ENCODE measurements at places on chromosomes 12 and 14.
A peak's percentile ranks its signal among the peaks of the same experiment; 100 is the strongest.

DNA sequence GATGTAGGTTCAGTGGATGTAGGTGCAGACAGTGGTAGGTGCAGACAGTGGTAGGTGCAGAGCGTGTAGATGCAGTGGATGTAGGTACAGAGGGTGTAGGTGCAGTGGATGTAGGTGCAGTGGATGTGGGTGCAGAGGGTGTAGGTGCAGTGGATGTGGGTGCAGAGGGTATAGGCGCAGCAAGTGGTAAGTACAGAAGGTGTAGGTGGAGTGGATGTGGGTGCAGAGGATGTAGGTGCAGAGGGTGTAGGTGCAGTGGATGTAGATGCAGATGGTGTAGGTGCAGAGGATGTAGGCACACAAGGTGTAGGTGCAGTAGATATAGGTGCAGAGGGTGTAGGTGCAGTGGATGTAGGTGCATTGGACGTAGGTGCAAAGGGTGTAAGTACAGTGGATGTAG, 86.0 kb downstream of the HECTD4 start:
- DNase-seq, result no peak

- DNase-seq, result no peak
Observed at GRCh38 chr14:38199739-38200138, 8.0 kb upstream of the SSTR1 start.

DNA sequence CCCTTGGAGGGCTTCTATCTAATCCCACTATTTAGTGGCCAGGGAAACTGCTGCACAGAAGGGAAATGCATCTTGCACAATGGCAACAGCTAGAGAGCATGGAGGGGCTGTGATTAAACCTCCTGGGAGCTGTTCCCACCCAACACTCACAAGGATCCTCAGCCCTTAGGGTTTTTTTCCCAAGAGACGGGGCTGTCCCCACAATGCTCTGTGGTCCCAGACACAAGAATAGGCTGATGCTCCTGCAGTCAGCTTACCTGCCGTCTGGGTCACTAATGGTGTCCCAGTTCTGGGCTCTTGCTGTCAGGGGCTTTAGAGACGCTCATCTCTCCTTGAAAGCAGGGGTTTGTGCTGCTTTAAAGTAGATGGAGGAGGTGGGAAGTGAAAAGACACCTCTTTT, 4.6 kb downstream of the SERPINA1 start:
- DNase-seq, result no peak

DNA sequence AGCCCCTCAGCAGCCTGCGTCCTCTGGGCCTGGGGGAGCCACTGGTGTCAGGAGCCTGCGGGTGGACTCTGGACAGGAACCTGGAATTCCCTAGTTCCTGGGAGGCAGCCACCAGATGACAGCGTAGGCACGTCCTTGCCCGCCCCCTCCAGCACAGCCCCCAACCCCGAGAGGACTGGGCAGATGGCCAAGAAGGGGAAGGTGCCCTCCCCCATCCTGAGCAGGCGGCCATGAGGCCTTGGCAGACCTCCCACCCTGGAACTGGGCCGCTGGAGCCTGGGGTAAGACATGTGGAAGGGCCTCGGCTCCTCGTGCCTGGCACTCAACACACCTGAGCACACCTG, 60.4 kb upstream of the FBRSL1 start:
- DNase-seq, result no peak

DNA sequence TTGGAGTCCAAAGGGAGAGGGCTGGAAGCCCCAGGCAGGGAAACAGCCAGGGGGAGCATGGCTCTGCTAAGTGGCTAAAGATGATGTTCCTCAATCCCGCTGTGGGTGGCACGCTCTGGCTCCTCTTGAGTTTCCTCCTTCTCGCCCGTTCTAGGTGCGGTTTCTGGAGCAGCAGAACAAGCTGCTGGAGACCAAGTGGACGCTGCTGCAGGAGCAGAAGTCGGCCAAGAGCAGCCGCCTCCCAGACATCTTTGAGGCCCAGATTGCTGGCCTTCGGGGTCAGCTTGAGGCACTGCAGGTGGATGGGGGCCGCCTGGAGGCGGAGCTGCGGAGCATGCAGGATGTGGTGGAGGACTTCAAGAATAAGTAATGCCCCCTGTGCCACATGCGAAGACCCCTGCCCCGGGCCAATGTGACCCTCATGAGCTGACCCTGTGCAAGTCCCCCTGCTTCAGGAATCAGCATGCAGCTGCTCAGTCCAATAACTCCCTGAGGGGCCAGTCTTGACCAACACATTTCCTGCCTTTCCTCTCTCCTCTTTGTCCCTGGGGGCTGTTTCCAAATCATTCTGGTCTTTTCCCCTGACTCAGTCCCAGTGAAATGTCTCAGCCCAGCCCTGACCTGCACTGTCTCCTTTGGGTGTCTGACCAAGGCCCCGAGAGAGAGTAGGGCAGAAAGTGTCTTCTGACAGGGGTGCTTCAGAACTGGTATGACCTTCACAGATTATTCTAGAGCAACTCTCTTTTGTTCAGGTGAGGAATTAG, 2.1 kb downstream of the KRT7 start:
- DNase-seq, result peak; percentile 51

Data from inflammatory macrophage (primary cell).